GM12891 (cell line): ENCODE measurements at places on chromosomes 2 and 18.

DNA sequence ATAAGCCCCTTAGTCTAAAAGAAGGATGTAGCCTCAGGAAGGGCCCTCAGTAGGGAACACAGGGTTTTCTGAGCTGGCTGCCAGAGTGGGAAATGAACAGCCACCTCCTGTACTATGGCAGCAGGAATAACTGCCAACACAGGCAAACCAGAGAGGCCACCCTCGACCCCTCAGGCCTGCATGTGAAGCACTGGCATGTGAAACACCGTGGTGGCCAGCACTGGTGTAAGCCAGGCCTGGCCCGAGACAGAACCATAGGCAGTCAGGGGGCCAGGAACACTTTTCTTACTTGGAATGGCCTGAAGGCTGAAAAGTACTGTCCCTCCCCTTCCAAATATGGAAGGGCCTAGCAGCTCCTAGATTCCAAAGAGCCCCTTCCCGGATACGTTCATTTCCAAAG, 28.2 kb downstream of the SFXN5 start:
- DNase-seq: no peak

DNA sequence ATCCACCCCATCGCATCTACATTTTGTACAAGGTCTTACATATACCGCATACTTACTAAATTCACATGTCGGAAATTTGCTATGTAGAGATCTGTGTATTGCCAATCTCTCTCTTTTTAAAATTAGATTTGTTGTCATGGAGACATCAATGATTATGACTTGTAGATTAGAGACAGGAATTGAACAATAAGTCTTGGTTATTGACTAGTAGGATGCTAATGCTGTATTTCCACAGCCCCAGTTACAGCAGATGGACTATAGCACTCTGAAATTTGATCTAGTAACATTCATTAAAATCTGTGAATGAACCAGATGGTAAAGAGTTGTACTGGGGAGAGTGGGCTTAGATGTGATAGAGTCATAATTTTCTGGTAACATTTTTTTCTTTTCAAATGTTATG, 805.7 kb downstream of the SLC4A3 start:
- no peak for DNase-seq

GRCh38 chr18:23502516-23503037, 734 bp upstream of the RMC1 start:
- DNase-seq: no peak

- DNase-seq: no peak
Measured at GRCh38 chr18:77086656-77087392, 45.8 kb downstream of the MBP start.

DNA sequence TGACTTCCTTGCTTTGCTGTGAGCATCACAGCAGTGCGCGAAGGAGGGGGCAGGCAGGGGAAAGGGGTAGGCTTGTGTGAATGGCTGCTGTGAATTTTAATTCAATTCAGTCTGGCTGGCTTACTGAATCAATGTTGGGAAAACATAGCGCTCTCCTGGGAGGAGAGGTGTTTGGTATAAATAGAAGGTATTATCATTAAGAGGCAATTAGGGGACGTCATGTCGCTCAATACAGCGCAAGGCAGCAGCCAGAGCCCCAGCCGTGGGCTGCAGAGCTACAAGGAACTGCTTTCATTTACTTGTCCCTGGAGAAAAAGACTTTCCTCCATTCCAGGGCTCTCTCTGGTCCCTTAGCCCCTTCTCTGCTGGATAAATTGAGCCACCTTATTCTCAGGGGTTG, 181.4 kb upstream of the MSH6 start:
- no peak for DNase-seq

- no peak for DNase-seq
Measured at GRCh38 chr2:121210691-121211090, 74.3 kb downstream of the TFCP2L1 start.
